ENCODE measurements at places on chromosomes 4 and X. TPM values are rescaled to one million over a fixed set of nuclear protein-coding genes. Genes with fewer than 3 reads are reported as not detected.

DNA sequence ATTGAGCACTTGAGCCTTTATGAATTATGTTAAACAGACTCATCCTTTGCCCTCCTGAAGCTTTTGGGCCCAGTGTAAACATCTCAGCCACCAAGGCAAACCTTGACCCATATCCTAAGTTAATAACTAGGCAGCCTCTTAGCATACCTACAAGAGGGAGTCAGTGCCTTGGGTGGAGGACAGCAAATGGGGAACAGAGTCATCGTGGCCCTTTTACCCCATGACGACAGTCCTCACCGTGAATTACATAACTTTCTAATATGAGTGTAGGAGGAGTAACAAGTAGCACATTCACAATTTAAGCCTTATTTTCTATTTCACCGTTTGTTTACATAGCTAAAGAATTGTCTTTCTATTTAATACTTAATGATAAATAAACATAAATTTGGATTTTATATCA lies 16.8 kb downstream of the CLDN22 start:
- H3K27ac ChIP-seq, result no peak overlapping the region
- H3K27me3 ChIP-seq, result no peaks in the 10 kb centered on the region
- peaks cover 18% of the 10 kb centered on the region for H3K36me3 ChIP-seq
- H3K4me1 ChIP-seq, result peaks cover 8% of the 10 kb centered on the region
- no peak for DNase-seq

Gene RAB33A
- 0.41 TPM for total RNA-seq

Gene RBM47
- 2.7 TPM for total RNA-seq

DNA sequence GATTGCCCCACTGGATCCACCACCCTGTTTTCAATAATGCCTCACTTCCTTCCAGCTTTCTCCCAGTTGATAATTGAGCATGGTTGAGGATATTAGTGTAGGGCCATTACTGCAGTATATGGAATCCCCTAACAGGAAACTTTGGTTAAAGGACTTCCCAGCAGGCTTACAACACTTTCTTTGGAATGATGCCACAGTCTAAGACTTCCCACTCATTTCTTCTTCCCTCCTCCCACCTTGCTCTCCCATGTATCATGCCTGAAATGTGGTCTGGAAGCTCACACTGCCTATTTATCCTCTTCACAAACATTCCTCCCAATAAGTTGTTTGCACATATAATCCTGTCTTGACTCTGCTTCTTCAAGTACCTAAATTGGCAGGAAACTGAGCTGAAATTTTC lies 863.3 kb downstream of the CENPC start:
- no peaks in the 10 kb centered on the region for H3K36me3 ChIP-seq
- no peak overlapping the region for H3K4me3 ChIP-seq
- no peaks in the 10 kb centered on the region for H3K27me3 ChIP-seq
- no peaks in the 10 kb centered on the region for H3K4me1 ChIP-seq
- no peak for DNase-seq

- H3K4me3 ChIP-seq, result no peak overlapping the region
- no peaks in the 10 kb centered on the region for H3K36me3 ChIP-seq
- no peak for DNase-seq
- no peak overlapping the region for H3K27ac ChIP-seq
- H3K27me3 ChIP-seq, result peaks cover 18% of the 10 kb centered on the region
Observed at GRCh38 chr4:169851750-169852149, 94.0 kb upstream of the HPF1 start.

DNA sequence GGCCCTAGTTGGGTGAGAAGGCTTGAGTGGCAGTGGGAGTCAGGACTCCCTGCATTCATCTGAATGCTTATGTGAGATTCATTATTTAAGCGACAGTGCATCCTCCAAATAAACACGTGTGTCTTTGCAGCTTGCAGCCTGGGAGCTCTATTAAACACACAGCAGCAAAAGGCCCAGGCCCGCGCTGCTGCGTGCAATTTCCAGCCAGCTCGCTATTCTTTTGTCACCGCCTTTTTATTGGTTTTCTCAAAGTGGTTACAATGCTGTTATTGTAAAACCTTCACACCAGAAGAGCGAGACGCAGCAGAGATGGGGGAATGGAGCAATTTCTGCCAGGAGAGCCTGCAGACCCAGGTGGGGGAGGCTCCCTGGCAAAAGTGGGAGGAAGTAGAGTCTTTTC lies 252.5 kb downstream of the BCOR start:
- no peak for DNase-seq
- H3K36me3 ChIP-seq, result no peaks in the 10 kb centered on the region
- H3K4me1 ChIP-seq, result no peaks in the 10 kb centered on the region
- H3K27me3 ChIP-seq, result no peaks in the 10 kb centered on the region

DNA sequence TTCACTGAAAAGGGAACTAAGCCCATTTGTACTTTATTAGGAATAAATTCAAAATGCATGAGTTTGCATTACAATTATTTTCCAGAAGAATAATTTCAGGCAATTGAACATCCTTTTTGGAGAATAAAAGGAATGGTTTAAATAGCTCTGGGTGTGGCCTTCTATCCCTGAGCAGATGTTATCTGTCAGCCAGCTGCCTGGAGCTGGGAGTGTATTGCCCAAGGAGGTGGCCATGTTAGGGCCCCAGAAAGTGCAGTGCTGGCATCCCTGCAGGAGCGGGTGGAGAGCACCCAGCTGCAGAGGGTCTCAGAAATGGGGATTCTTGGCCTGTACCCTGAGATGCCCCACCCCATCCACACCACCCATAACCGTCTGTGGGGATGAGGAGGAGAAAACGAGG lies 21.6 kb upstream of the VEGFD start:
- peak; percentile 19 for DNase-seq
- peaks cover 4% of the 10 kb centered on the region for H3K36me3 ChIP-seq
- peaks cover 39% of the 10 kb centered on the region for H3K4me1 ChIP-seq
- no peak overlapping the region for H3K4me3 ChIP-seq
- no peaks in the 10 kb centered on the region for H3K27me3 ChIP-seq
- peak overlapping the region; percentile 69 for H3K27ac ChIP-seq

- no peak overlapping the region for H3K4me3 ChIP-seq
- H3K27me3 ChIP-seq, result no peaks in the 10 kb centered on the region
- no peak overlapping the region for H3K27ac ChIP-seq
- no peak for DNase-seq
Observed at GRCh38 chr4:84623661-84624060, 40.7 kb downstream of the CDS1 start.

DNA sequence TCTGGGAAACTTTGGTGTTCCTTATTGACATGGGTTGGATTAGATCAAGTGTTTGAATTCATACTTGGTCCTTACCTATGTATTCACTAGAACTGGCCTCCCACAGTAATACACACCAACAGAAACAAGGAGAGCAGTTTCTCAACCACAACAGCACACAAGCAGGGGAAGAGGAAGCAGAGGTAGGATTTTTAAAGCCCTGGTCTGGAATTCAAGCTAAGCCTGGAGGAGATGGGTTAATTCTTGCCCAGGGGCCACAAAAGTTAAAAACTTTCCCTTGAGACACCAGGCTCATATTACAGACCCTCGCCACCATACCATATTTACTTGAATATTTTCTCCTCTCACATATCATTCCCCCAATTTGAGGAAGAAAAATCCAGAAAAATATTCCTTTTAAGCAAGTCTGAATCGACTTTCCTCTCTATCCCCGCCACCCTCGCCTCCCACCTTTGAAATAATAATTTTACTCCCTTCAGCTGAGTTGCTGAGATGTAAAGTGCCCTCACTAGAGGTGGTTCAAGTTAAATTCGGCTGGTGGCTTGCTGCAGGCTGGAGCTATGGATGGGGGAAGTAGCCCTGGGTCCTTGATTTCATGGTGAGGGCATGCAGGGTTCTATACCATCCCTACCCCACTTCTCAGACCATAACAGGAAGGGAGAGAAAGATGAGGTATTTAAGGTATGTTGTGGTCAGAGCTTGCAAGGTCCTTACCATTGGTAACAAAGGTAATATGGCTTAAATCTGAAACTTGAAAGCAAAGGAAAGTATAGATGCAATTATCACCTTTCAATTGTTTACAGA lies 440.2 kb downstream of the INPP4B start:
- no peaks in the 10 kb centered on the region for H3K36me3 ChIP-seq
- no peaks in the 10 kb centered on the region for H3K27me3 ChIP-seq
- peaks cover 54% of the 10 kb centered on the region for H3K4me1 ChIP-seq
- peak overlapping the region; percentile 82 for H3K27ac ChIP-seq
- H3K4me3 ChIP-seq, result peak overlapping the region; percentile 68

GRCh38 chrX:80267790-80268189 lies 152.5 kb upstream of the TENT5D start:
- no peak for DNase-seq
- no peak overlapping the region for H3K27ac ChIP-seq
- no peaks in the 10 kb centered on the region for H3K27me3 ChIP-seq
- no peaks in the 10 kb centered on the region for H3K4me1 ChIP-seq

- H3K27ac ChIP-seq, result no peak overlapping the region
- no peaks in the 10 kb centered on the region for H3K36me3 ChIP-seq
- H3K4me1 ChIP-seq, result no peaks in the 10 kb centered on the region
- H3K4me3 ChIP-seq, result no peak overlapping the region
- DNase-seq, result no peak
Observed at GRCh38 chrX:128458888-128459287, 406.7 kb upstream of the ACTRT1 start.

DNA sequence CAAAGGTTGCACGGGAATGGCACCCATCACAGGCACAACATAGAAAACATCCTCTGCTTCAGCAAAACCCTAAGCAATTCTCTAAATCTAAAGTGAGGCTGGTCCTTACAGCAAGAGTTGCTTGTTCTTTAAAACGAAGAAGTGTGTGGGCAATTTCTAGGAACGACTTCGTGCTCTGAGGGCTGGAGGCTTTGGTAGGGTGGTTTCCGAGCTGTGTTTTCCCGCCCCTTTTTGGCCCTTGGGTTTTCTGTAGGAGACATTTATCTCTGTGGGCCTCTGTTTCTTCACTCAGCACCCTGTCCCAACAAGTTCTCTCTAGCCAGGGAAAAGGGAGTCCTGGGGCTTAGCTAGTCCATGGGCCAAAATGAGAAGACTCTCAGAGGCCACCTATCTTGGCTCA lies 84.2 kb downstream of the SLC2A9 start:
- no peaks in the 10 kb centered on the region for H3K36me3 ChIP-seq
- H3K27ac ChIP-seq, result no peak overlapping the region
- DNase-seq, result no peak
- H3K4me3 ChIP-seq, result no peak overlapping the region
- no peaks in the 10 kb centered on the region for H3K27me3 ChIP-seq

Gene CACNA1F
- total RNA-seq, result 0.08 TPM

Gene SMIM10
- 4.9 TPM for total RNA-seq

DNA sequence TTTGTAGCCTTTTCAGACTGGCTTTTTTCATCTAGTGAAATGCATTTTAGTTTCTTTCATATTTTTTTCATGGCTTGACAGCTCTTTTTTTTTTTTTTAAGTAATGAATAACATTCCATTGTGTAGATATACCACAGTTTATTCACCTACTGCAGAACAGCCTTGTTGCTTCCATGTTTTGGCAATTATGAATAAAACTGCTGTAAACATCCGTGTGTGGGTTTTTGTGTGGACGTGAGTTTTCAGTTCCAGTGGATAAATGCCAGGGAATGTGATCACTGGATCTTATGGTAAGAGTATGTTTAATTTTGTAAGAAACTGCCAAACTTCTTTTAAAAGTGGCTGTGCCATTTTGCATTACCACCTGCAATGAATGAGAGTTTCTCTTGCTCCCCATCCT lies 160.8 kb downstream of the SOWAHB start:
- no peaks in the 10 kb centered on the region for H3K27me3 ChIP-seq
- peaks cover 8% of the 10 kb centered on the region for H3K36me3 ChIP-seq
- H3K4me3 ChIP-seq, result no peak overlapping the region
- no peak for DNase-seq
- peaks cover 25% of the 10 kb centered on the region for H3K4me1 ChIP-seq

DNA sequence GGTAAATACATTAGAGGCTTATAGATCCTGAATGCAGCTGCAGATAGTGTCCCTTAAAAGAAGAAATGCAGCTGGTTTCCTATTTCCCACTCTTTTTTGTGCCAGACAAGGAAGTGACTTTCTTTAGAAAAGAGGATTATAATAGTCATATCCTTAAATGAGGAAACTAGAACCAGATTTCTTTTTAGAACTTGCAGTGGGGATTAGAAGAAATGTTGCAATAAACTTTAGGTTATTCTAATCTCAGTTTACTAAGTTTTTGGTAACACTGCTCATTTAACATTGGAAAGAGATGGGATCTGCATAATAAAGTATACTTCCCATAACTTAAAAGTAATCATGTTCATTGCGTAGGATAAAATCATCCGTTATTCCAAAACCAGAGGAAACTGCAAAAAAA lies 101.9 kb downstream of the SLIT2 start:
- no peaks in the 10 kb centered on the region for H3K4me1 ChIP-seq
- H3K36me3 ChIP-seq, result no peaks in the 10 kb centered on the region
- no peak for DNase-seq
- H3K4me3 ChIP-seq, result no peak overlapping the region

Gene F8A3
- 0.19 TPM for total RNA-seq

Gene MAGEA2
- not detected for total RNA-seq

DNA sequence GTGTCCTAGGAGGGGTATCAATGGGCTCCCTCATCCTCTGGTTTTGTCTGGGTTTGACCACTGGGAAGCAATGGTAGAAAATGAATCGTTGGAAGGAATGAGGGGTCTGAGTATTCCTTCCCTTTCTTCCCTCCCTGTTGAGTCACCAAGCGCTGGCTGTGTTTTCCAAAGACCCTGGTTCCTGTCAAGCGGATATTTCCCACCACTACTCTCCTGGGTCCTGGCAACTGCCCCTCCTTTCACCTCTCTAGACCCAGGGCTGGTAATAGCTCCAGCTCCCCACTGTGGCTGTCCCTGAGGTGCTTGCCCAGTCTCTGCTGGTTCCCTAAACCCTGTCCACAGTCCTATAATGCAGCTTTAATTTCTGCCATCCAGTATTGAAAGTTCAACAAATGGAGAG lies 22.2 kb downstream of the SMIM43 start:
- no peak overlapping the region for H3K27ac ChIP-seq
- H3K36me3 ChIP-seq, result no peaks in the 10 kb centered on the region
- H3K27me3 ChIP-seq, result no peaks in the 10 kb centered on the region
- no peak for DNase-seq

Gene C4orf54
- 1.2 TPM for total RNA-seq

- no peak for DNase-seq
- H3K36me3 ChIP-seq, result no peaks in the 10 kb centered on the region
- no peak overlapping the region for H3K4me3 ChIP-seq
- H3K27me3 ChIP-seq, result no peaks in the 10 kb centered on the region
- no peaks in the 10 kb centered on the region for H3K4me1 ChIP-seq
Observed at GRCh38 chr4:103156106-103156505, 42.0 kb downstream of the CENPE start.

- H3K36me3 ChIP-seq, result no peaks in the 10 kb centered on the region
- H3K27ac ChIP-seq, result no peak overlapping the region
- no peak for DNase-seq
- H3K27me3 ChIP-seq, result no peaks in the 10 kb centered on the region
Observed at GRCh38 chrX:143664302-143664701, 28.4 kb upstream of the SLITRK4 start.

Gene UGT2A1
- total RNA-seq, result not detected

Gene ZNF141
- total RNA-seq, result 8.2 TPM

Gene TTC29
- total RNA-seq, result not detected

Measured in left ventricle myocardium inferior (tissue), 1 donor.